ENCODE measurements at places on chromosomes 6 and 20. TPM values are rescaled to one million over a fixed set of nuclear protein-coding genes. Genes with fewer than 3 reads are reported as not detected.

DNA sequence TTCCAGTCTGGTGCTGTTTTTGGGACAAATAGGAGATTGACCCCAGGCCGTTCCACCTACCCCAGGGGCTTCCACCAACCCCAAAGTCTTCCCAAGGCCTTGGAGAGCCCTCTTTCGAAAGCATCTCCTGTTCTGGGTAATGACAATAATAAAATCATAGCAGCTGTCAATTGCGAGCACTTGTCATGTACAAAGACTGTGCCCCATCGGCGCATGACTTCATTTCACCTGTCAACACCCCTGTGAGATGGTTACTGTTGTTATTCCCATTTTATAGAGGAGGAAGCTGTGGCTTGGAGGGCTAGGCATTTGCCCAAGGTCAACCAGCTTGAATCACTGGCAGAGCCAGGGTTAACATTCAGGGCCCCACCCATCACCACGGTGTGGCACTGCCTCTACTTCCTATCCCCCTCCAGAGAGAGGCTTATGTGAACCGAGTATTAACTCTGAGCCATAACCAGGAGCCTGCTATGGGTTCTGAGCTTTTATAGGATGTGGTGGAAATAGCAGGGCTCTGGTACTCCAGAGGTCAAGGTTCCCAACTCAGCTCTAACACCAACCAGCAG lies 51.2 kb downstream of the HNF4A start:
- DNase-seq, result no peak

- no peak for DNase-seq
Observed at GRCh38 chr6:57108691-57109090, 18.7 kb downstream of the ZNF451 start.

DNA sequence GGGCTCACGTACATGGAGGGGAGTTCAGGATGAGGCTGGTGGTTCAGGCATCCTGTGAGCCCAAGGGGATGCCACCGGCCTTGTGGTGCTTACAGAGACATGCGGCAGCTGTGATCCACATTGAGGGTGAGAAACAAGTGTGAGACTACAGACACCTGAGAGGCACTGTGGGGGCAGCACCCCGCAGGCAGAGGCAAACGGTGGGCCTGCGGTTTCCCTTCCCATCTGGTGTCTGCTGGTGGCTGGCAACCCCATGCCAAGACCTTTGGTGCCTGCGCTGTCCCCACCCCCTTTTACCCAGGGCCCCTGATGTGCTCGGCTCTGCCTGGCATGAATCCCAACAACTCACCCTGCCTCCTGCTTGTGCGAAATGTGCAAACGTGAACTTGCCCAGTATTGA lies 42.0 kb downstream of the ERMARD start:
- peak; percentile 17 for DNase-seq

DNA sequence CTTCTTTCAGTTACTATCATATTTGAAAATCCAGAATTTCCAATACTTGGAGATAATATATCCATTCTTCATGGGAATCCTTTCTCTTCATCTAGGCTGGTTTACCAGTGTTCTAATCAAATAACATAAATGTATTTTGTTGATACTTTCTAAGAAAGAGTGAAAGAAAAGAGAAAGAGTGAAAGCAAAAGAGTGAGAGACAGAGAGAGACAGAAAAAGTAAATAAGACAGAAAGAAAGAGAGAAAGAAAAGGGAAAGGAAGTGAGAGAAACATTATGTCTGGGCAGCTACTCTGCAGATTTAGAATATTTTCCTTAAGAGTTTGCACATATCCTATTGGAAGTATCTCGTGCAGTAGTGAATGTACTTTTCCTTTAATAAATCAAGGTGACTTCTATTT lies 781.0 kb upstream of the GJE1 start:
- no peak for DNase-seq

GRCh38 chr20:577167-577791 lies 32.8 kb downstream of the TCF15 start:
- no peak for DNase-seq

GRCh38 chr6:124757560-124757959 lies 204.7 kb upstream of the RNF217 start:
- DNase-seq, result no peak

DNA sequence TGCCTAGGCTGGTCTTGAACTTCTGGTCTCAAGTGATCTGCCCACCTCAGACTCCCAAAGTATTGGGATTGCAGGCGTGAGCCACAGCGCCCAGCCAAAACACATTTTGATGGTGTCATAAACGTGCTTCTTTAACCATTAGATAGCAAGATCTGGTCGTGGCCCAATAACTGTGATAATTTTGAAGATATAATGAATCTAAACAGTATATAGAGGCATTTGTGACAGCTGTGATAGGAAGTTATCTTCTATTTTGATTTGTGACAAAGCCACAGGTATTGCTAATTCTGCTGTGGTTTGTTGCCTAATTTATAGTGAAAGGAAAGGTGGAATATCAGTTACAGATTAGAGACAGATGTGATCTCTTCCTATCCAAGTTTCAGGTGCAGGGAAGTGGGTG lies 695 bp upstream of the OXT start:
- no peak for DNase-seq

OPRM1 gene
- not detected for total RNA-seq

CST4 gene
- not detected for total RNA-seq

Data from mesothelial cell of epicardium (in vitro differentiated cells).